ENCODE measurements at places on chromosomes 11 and 22. TPM values are rescaled to one million over a fixed set of nuclear protein-coding genes. Genes with fewer than 3 reads are reported as not detected.

DNA sequence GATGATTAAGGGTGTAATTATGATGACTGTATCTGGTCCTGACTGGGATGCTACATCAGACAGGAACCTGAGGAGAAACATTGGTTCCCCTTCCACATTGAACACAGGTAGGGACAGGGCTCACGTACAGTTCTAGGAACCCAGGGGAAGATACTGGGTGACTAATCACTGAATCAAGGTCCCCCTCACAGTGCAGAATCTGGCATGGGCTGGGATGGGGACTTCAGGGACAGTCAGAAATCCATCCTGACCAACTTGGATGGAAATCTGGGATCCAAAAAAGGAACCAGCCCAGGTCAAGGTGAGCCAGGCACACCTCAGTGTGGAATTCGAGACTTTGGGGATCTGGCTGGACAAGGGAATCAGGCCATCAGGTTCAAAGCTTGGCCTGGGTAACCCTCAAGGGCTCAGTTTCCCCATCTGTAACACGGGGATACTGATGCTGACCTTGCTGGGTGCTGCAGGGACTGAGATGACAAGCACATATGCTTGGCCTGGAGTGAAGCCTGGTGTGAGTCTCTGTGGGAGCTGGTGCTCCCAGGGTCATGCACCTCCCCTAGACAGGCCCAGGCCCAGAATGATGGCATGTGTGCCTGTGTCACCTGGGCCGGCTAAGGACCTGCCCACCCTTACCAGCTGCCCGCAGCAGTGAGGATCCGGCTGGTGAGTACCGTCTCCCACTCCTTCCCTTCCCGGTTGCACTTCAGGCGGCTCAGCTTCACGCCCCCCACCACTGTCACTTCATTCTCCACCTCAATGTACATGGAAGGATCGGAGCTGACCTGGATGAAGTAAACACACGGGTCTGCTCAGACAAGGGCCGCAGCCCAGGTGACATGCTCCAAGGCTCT, 67.4 kb upstream of the CLTCL1 start:
- no peak for DNase-seq
- H3K4me3 ChIP-seq, result no peak overlapping the region
- no peak overlapping the region for H3K27ac ChIP-seq
- H3K36me3 ChIP-seq, result peaks cover 17% of the 10 kb centered on the region
- no peaks in the 10 kb centered on the region for H3K27me3 ChIP-seq

GGT1 gene
- total RNA-seq, result 54.3 TPM

TREH gene
- not detected for total RNA-seq

GRCh38 chr11:36455658-36456111, 54.4 kb downstream of the TRAF6 start:
- peaks cover 29% of the 10 kb centered on the region for H3K4me1 ChIP-seq
- DNase-seq, result no peak
- H3K4me3 ChIP-seq, result no peak overlapping the region
- H3K27ac ChIP-seq, result no peak overlapping the region

MFRP gene
- total RNA-seq, result not detected

DNA sequence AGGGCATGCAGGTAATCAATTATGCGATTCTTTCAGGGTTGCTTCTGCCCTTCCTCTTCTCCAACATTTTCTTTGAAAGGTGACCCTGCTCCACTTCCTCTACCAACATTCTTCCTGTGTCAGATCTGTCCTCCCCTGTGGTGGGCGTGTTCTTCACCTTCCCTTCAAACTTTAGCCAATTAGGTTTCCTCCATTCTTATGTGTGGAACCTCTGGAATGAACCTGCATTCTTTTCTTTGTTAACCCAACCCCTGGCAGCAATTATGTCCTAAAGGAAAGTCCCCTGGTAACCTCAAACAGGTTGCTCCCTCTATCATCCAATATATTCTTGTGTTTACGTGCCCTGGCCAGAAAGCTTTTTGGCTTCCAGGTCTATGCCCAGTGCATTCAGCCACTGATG, 22.4 kb downstream of the KIRREL3 start:
- no peaks in the 10 kb centered on the region for H3K4me1 ChIP-seq
- H3K4me3 ChIP-seq, result no peak overlapping the region
- peaks cover 43% of the 10 kb centered on the region for H3K27me3 ChIP-seq
- H3K27ac ChIP-seq, result no peak overlapping the region

C11orf97 gene
- total RNA-seq, result not detected

GRCh38 chr11:77590194-77590782, 535 bp downstream of the AQP11 start:
- peak overlapping the region; percentile 92 for H3K4me3 ChIP-seq
- H3K27me3 ChIP-seq, result peaks cover 16% of the 10 kb centered on the region
- no peak overlapping the region for H3K27ac ChIP-seq
- H3K4me1 ChIP-seq, result peaks cover 14% of the 10 kb centered on the region

DNA sequence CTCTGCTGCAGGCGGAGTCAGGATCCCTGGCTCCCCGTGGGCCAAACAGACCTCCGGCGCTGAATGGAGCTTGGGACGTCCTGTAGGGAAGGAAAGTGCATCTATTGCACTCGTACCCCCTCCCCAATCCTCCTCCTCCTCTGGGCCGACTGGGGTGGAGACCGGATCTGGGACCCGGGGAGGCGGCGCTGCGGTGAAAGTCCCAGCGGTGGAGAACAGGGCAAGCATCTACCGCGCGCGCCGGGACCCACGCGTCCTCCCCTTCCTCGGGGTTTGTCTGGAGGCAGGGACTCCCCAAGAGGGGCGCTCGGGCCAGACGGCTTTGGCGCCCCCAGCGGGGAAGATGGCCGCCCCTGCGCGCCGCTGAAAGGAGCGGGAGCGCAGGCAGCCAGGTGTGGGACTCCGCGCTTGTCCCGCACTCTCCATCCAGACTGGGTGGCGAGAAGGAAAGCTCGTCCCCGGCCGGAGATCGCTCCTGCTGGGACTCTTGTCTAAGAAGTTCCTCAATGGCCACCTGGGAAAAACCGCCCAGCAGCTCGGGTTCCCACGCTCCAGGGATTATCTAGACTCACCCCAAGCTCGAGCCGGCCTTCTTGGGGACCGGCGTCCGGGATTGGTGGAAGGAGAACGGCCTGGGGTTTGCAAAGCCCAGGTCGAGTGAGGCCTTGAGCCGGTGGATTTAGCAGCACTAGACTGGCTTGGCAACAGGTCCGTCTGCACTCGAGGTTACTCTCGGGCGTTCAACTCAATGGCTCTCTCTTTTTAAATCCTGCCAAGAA, 718 bp downstream of the FADS2 start:
- DNase-seq, result peak; percentile 35
- peak overlapping the region; percentile 78 for H3K27ac ChIP-seq
- H3K36me3 ChIP-seq, result peaks cover 4% of the 10 kb centered on the region
- H3K4me1 ChIP-seq, result peaks cover 40% of the 10 kb centered on the region

GRCh38 chr22:50445071-50445879, 29.6 kb downstream of the SBF1 start:
- H3K4me3 ChIP-seq, result peak overlapping the region; percentile 25
- peak overlapping the region; percentile 71 for H3K27ac ChIP-seq
- H3K4me1 ChIP-seq, result peaks cover 25% of the 10 kb centered on the region
- H3K27me3 ChIP-seq, result no peaks in the 10 kb centered on the region
- DNase-seq, result no peak

CD151 gene
- 67.3 TPM for total RNA-seq

- no peaks in the 10 kb centered on the region for H3K27me3 ChIP-seq
- H3K4me1 ChIP-seq, result peaks cover 55% of the 10 kb centered on the region
- peak overlapping the region; percentile 97 for H3K27ac ChIP-seq
- no peak for DNase-seq
Observed at GRCh38 chr22:20550851-20551744, 43.7 kb downstream of the MED15 start.

- H3K36me3 ChIP-seq, result peaks cover 25% of the 10 kb centered on the region
- H3K27me3 ChIP-seq, result no peaks in the 10 kb centered on the region
- no peak overlapping the region for H3K4me3 ChIP-seq
- DNase-seq, result no peak
- H3K4me1 ChIP-seq, result peaks cover 20% of the 10 kb centered on the region
Observed at GRCh38 chr11:44112091-44112821, 16.8 kb downstream of the EXT2 start.

TMPRSS5 gene
- total RNA-seq, result 1.5 TPM

C11orf42 gene
- total RNA-seq, result not detected

- H3K36me3 ChIP-seq, result peaks cover 5% of the 10 kb centered on the region
- peaks cover 12% of the 10 kb centered on the region for H3K4me1 ChIP-seq
- peak overlapping the region; percentile 51 for H3K27ac ChIP-seq
- H3K4me3 ChIP-seq, result no peak overlapping the region
Observed at GRCh38 chr11:1920909-1921573, 1.5 kb downstream of the TNNT3 start.

- H3K4me3 ChIP-seq, result no peak overlapping the region
- no peaks in the 10 kb centered on the region for H3K27me3 ChIP-seq
- H3K27ac ChIP-seq, result no peak overlapping the region
- DNase-seq, result no peak
- H3K4me1 ChIP-seq, result peaks cover 2% of the 10 kb centered on the region
- no peaks in the 10 kb centered on the region for H3K36me3 ChIP-seq
Observed at GRCh38 chr11:47035108-47035507, 98.5 kb downstream of the CSTPP1 start.

DNA sequence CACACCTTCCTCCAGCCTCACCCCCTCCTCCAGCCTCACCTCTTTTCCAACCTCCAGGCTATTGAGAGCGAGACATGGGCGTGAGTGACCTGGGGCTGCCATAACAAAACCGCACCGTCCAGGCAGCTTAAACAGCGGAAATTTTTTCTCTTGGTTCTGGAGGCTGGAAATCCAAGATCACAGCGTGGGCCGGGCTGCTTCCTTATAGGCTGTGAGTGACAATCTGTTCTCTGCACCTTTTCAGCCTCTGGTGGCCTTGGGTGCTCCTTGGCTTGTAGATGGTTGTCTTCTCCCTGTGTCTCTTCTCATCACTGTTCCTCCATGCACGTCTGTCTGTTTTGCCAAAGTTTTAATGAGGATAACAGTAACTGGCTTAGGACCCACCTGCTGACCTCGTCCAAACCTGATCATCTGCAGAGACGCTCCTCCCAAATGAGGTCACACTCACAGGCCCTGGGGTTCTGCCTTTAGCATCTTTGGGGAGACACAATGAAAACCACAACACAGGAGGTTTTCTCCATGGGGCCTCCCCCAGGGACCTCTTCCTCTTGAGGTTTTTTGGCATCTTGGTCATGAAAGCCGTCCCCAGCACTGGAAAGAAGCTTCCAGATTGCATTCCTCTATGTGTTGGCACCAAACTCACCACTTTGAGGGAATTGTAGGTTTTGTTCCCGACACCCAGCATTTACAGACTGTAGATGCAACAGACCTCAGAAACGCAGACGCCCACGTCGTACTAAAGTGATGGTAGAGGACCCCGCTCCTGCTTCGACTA, 878.1 kb downstream of the BRD1 start:
- H3K27me3 ChIP-seq, result peaks cover 22% of the 10 kb centered on the region
- H3K4me3 ChIP-seq, result no peak overlapping the region
- no peak for DNase-seq
- H3K4me1 ChIP-seq, result peaks cover 5% of the 10 kb centered on the region
- no peaks in the 10 kb centered on the region for H3K36me3 ChIP-seq
- no peak overlapping the region for H3K27ac ChIP-seq

KCTD14 gene
- 0.52 TPM for total RNA-seq

DNA sequence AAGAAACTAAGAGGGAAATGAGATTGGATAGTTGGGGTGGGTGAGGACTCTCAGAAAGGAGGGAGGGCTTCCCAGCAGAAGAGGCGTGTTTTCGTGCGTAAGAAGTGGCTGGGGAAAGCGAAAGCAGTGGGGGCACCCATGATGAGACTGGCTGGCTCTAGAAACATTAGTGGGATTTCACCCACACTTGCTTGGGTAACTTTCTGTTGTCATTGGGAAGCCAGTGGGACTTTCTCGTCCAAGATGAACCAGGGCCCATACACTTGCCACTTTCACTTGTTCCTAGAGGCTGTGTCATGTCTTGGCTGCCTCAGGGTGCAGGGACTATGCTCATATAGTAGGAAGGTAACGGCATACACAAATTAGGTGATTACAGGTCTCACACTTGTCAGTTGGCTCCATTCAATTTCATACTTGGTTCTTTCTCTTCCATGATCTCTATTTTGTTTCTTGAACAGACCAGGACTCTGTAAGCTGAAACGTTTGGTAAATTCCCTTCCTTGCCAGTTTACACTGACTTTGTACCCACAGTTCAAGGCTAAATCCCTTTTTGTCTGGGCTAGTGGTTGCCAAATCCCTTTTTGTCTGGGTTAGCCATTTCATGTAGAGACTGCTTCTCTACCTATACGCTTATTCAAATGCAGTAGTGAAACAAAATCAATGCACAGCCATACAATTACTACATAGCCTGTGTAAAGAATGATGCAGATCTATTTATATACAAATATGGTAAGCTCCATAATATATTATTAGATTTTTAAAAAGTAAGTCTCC, 42.0 kb upstream of the CXCR5 start:
- H3K36me3 ChIP-seq, result no peaks in the 10 kb centered on the region
- H3K27me3 ChIP-seq, result no peaks in the 10 kb centered on the region
- peak; percentile 13 for DNase-seq
- H3K27ac ChIP-seq, result peak overlapping the region; percentile 86
- peak overlapping the region; percentile 93 for H3K4me3 ChIP-seq
- peaks cover 20% of the 10 kb centered on the region for H3K4me1 ChIP-seq

STK33 gene
- 0.55 TPM for total RNA-seq

OR10D3 gene
- not detected for total RNA-seq

FAM227A gene
- total RNA-seq, result 0.77 TPM

DNA sequence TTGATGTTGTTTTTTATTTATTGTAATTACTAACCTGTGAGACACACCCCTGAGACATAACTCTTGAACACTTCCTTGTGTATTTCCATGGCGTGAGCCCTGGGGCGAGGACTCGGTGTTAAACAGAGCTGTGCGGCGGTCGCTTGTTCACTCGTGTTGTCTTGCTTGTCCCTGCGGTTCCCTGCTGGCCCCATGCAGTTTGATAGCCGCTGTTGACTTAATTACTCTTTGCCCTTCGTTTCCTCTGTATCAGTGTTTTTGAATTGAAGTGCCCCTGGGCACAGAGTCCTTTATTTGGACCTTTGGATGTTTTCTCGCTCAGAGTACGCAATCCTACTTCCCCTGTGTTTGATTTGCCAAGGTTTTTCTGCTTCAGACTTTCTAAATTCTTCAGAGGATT, 52.7 kb downstream of the TBC1D22A start:
- H3K4me3 ChIP-seq, result no peak overlapping the region
- H3K27me3 ChIP-seq, result no peaks in the 10 kb centered on the region
- peak overlapping the region; percentile 39 for H3K27ac ChIP-seq
- no peak for DNase-seq

LDHAL6A gene
- total RNA-seq, result not detected

GRCh38 chr11:8180469-8180868, 11.6 kb upstream of the RIC3 start:
- H3K27ac ChIP-seq, result no peak overlapping the region
- no peak for DNase-seq
- no peaks in the 10 kb centered on the region for H3K4me1 ChIP-seq
- no peak overlapping the region for H3K4me3 ChIP-seq
- H3K36me3 ChIP-seq, result no peaks in the 10 kb centered on the region

DNA sequence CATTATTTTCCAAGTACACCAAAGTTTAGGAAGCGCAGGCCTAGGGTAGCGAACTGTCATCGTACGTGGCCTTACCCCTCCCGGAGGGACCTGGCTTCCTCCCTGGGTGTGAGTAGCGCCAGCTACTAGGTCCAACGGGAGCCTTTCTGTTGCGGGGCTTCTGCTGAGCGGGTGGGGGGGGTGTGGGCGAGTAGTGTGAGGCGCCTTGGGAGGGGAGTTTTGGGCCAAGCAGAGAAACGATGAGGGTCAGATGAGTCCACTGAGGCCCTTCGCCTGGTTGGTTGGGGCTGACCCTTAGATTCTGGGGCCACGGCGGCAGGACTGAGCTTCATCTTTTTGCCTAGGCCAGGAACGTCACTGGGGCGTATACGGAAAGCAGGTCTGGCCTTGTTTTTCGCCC, 868 bp downstream of the TEF start:
- H3K36me3 ChIP-seq, result no peaks in the 10 kb centered on the region
- peaks cover 12% of the 10 kb centered on the region for H3K4me1 ChIP-seq
- H3K4me3 ChIP-seq, result peak overlapping the region; percentile 95
- DNase-seq, result no peak
- H3K27ac ChIP-seq, result peak overlapping the region; percentile 91

GRCh38 chr11:60710482-60710881, 11.1 kb downstream of the MS4A8 start:
- peaks cover 39% of the 10 kb centered on the region for H3K27me3 ChIP-seq
- H3K4me3 ChIP-seq, result no peak overlapping the region
- no peak overlapping the region for H3K27ac ChIP-seq
- H3K4me1 ChIP-seq, result no peaks in the 10 kb centered on the region

All from T-helper 17 cell (primary cell).